ENCODE measurements at places on chromosomes 1 and 21.

DNA sequence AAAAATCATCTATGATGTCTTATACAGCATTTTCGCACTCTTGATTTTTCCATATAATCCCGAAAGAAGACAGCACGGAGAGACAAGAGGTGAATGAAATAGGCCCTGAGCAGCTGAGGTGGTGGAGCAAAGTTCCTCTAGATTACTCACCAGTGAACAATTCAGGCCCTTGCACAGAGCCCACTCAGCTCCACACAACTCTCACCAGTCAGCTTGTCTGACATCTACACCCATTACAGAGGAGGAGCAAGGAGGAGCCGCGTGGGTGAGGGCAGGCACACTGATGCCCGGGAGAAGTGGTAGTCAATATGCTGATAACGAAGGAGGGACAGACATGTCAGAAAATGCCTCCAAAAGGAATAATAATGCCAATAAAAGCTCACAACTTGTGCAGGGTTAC is 59.9 kb downstream of the DNM3 start:
- no peak for DNase-seq

DNA sequence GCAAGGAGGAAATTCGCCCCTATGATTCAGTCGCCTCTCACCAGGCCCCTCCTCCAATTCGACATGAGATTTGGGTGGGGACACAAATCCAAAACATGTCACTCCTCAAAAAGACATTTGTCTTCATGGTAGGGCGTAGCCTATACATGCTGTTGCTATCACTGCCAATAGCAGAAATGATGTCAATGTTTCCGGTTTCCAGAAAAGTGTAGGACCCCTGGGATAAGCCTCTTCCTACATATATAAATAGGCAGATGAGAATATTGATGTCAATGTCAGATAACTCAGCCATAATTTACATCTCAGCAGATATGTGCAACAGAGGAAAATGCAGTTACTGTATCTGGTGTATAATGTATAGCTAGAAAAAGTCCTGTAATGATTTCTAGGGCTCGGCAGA is 16.7 kb downstream of the LRRC3 start:
- DNase-seq, result no peak

GRCh38 chr1:214719207-214719606 is 116.2 kb downstream of the CENPF start:
- no peak for DNase-seq

DNA sequence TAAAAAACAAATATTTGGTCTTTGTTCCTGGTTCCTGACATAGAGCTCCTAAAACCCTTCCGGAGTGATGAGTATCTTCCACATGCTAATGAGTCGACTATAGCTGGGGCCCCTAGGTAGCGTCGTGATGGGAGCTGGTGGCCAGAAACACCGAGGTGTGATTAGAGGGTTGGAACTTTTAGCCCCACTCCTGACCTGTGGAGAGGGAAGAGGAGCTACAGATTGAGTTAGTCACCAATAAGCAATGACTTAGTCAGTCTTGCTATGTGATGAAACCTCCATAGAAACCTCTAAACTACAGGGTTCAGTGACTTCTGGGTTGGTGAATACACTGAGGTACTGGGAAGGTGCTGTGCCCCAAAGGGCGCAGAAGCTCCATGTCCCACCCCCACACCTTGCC is 30.1 kb upstream of the PLD5 start:
- DNase-seq, result no peak

- DNase-seq, result no peak
Observed at GRCh38 chr1:219568733-219569132, 44.2 kb downstream of the ZC3H11B start.

GRCh38 chr1:202197653-202198365 is 4.2 kb downstream of the LGR6 start:
- no peak for DNase-seq

DNA sequence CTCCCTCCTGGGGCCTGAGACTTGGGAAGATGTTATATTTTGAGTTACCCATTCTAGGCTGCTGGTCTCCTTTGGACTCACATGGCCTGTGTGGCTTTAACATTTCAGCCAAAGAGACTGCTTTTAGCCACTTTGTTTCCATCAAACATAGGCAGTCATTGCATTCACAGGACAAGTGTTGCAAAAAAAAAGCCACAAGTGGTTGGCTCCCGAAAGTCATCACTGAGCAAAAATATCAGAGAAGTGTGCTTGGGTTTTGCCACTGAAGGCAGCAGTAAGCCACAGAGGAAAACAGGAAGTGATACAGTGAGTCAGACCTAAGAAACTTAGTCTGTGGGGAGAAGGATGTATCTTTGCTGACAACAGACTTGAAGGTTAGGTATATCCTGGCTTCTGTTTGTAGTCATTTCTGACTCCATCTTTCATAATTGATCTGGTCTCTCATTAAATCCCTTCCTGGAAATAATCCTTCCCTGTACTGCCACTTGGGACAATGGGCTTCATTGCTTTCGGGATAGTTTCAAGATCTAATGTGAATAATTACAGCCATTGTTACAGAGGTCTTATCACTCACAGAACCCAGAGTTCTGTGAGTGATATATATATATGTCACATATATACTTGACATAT is 80.9 kb downstream of the COLGALT2 start:
- DNase-seq, result peak; percentile 84

DNA sequence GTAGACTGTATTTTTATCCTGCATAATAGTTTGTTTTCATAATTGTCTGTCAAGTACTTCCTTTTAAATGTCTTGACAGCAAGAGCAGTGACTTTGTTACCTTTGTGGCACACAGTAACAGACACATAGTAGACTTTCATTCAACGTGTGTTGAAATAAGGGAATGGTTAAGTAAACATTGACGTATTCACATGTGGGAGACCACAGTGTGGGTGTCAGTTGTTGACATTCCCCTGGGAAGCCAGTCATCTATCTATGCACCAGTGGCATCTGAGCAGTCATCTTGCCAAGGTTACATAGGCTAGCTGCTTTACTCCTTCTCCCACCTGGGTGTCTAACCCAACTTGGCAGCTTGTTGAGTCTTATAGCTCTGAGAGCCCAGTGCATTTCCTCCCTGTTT is 1.4 kb upstream of the NUP133 start:
- no peak for DNase-seq

DNA sequence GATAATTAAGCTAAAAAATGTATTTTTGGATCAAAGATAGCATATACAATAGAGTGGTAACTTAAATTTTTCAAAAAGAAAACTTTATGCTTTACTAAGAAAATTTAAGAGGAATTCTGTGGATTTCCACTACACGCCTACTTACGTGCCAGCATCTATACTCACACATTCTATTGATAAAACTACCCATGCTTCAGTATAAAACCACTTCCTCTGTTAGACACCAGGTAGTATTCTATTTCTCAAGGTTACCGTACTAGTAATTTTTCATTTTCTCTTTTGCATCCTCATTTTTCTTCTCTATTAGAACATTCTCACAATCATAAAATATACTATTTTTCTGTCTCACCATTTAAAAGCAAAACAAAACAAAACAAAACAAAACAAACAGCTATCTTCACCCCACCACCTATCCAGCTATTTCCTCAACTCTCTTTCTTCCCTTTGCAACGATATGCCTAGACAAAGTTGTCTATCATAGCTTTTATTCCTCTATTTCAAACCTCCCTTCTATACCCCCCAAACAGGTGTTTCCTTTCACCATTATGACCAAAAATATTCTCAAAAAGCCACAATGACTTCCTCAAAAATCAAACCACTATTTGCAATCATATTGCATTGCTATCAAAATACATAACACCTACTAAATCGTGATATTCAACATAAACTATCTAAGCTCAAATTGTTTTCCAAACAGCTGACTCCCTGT is 1652.0 kb downstream of the MRPL39 start:
- no peak for DNase-seq

DNA sequence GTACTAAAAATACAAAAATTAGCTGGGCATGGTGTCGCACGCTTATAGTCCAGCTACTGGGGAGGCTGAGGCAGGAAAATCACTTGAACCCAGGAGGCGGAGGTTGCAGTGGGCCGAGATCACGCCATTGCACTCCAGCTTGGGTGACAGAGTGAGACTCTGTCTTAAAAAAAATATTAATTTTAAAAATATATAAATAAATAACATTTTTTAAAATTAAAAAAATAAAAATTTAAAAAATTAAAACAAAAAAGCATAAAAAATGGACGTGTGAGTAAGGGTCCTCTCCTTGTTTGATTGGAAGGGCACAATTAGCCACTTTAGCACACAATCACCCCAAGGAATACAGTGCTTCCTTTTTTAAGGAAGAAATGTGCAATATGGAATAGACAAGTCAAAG is 18.6 kb downstream of the EBNA1BP2 start:
- no peak for DNase-seq

- no peak for DNase-seq
Observed at GRCh38 chr1:17958704-17959103, 148.9 kb upstream of the IGSF21 start.

DNA sequence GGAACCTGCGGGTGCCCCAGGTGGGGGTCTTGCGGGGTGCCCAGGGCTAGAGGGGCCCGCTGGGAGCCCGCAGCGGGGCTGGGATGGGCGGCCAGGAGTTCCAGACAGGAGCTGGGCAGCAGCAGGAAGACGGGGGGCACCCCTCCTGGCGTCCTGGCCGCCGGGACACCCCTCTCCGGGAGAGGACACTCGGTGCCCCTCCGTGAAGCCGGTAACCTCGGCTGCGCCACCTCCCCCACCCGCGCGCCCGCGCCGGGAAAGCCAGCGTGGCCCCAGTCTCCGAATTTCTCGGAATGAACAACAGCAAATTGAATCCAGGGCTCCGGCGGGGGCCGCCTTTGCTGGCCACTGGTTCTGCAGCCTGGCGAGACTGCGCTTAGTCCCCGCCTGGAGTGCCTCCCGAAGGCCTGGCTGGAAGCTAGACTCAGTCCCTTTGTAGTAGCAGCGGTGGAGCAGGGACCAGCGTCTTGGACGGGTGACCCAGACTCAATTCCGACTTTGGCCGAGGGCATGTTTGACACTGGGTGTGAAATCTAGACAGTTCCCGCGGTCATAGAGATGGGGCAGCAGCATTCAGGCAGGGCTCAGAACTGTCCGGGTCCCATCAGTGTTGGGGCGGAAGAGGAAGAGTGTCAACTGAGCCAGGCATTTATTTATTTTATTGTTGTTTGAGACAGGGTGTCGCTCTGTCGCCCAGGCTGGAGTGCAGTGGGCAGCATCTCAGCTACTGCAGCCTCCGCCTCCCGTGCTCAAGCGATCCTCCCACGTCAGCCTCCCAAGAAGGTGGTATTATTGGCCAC is 773 bp downstream of the IFNGR2 start:
- peak; percentile 56 for DNase-seq

- DNase-seq, result no peak
Observed at GRCh38 chr1:228194921-228195812, 12.7 kb upstream of the OBSCN start.

DNA sequence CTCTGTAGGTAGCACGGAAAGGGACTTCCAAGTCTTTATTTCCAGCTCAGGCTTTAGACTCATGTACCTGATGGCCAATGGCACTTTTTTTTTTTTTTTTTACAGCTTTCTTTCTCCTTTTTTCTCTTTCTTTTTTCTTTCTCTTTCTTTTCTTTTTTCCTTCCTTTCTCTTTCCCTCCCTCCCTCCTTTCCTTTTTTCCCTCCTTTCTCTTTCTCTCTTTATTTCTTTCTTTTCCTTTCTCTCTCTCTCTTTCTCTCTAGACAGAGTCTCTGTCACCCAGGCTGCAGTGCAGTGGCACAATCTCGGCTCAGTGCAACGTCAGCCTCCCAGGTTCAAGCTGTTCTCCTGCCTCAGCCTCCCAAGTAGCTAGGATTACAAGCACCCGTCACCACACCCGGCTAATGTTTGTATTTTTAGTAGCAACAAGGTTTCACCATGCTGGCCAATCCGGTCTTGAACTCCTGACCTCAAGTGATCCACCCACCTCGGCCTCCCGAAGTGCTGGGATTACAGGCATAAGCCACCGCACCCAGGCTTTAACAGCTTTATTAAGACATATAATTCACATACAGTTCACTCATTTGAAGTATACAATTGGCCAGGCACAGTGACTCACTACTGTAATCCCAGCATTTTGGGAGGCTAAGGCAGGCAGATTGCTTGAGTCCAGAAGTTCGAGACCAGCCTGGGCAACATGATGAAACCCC is 5.1 kb upstream of the DCAF8 start:
- no peak for DNase-seq

DNA sequence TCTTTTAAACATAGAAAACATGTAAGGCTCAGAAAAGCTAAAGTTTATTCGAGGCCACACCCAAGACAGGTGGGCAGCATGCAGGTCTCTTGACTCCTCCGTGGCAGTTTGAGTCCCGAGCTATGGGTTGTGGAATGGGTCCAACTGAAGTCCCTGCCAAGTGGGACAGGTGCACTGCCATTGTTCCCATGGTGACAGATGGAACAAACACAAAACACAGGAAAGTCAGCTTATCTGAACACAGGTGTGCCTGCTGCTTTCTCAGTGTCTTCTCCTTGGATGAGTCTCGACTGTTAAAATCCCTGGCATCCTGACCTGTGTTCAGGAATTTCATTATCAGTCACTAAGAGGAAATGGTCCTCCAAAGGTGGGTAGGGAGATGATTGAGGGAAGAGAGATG is 99.0 kb upstream of the RAB4A start:
- DNase-seq, result no peak

DNA sequence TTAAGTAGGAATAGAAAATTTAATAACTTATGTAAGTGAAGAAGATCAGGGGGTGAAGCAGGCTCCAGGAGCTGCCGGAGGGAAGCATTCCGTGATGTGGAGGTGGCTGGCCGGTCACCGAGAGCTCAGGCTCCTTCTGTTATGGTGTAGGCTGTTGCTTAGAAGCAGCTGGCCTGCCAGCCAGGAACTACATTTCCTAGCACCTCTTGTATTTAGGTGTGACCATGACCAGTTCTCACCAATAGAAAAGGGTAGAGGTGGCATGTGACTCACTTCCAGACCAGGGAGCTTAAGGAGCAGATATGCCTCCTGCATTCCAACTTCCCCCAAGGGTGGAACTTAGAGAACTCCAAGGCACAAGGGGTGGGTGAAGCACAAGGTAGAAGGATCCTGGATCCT is 120.7 kb downstream of the ACTL8 start:
- DNase-seq, result peak; percentile 61

- no peak for DNase-seq
Observed at GRCh38 chr21:45453308-45453950, 48.5 kb downstream of the COL18A1 start.

- no peak for DNase-seq
Observed at GRCh38 chr1:108972951-108973350, 9.7 kb upstream of the CLCC1 start.

- DNase-seq, result no peak
Observed at GRCh38 chr1:193310564-193310963, 124.2 kb upstream of the B3GALT2 start.

GRCh38 chr1:88528792-88529191 is 155.3 kb upstream of the PKN2 start:
- no peak for DNase-seq

Data from fibroblast of upper back skin (primary cell).